ENCODE measurements at places on chromosomes 1 and 21. TPM values are rescaled to one million over a fixed set of nuclear protein-coding genes. Genes with fewer than 3 reads are reported as not detected.

The INKA2 gene
- total RNA-seq: 2.9 TPM

DNA sequence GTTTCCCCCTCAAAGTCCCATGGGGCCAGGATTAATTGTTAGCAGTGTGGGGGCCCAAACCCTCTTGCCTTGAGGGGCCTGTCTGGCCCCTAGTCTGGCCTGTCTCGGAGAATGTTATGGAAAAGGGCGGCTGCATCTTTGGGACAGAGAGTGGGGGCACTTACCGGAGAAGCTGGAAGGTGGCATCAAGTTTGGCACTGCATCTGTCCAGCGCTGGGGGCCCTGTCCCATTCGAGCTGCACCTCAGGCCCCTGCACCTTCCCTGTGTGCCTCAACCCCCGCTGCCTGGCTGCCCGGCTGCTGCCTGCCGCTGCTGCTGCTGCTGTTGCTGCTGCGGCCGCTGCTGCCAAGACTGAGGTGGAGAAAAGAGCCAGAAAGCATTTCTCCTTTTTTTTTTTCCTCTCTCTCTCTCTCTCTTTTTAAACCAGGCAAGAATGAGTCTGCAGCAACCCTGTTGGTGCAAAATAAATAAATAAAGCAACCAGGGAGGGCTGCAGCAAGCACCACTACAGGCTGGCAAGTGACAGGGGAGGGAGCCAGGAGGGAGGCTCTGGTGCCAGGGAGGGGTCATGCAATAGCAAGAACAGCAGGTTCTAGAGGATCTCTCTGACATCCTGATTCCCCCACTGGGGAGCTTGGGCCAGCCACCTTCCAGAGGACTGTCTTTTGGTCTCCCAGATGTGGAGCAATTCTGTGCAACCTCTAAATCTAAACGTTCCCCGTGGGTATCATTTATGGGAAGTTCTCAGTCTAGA lies at the start of gene LINGO4:
Gene LINGO4, minus strand, starts transcription at position 354 of the 755 bp plus-strand sequence. CDS start 2,715 bp downstream, outside the sequence.
- no peak for DNase-seq

GRCh38 chr1:54475946-54476516 lies 69.8 kb upstream of the SSBP3 start:
- DNase-seq: no peak

DNA sequence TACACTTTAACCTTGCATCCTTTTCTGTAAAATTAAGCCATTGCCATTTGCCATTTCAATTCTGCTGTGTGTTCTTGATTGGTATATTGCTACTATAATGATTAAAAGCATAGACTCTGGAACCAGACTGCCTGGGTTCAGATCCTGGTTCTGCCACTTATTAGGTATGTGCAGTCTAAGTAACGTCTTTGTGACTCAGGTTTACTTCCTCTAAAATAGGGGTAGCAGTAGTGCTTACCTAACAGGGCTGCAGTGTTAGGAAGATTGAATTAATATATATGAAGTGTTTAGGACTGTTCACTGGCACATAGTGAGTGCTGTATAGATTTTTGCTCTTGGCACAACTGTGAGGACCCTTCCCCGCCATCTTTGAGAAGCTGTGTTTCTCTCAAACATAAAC lies 4.4 kb downstream of the CDC42 start:
- no peak for DNase-seq

DNA sequence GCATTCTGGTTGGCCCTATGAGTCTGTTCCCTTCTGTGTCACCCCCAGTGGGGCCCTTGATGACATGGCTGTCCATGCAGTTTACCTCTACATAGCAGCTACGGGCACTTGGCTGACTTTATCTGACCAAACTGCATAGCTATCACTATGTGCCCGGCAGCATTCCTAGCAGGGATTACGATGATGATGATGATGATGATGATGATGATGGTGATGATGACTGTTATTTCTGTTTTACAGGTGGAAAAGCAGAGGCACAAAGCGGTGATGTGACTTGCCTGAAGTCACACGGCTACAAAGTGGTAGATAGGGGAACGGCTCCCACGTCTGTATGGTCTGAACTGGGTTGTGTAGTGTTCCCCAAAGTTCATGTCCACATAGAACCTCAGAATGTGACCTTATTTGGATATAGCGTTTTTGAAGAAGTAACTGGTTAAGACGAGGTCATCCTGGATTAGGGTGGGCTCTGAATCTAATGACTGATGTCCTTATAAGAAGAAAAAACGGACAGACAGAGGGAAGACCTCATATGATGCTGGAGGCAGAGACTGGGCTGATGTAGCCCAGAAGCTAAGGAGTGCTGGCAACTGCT lies 57.6 kb downstream of the RUNX1 start:
- DNase-seq: no peak

- peak; percentile 86 for DNase-seq
Observed at GRCh38 chr1:247357781-247358211, 26.1 kb upstream of the ZNF496 start.

GRCh38 chr1:200558866-200559459 lies 61.6 kb downstream of the KIF14 start:
- peak; percentile 53 for DNase-seq

GRCh38 chr1:116538544-116538943 lies 32.3 kb downstream of the CD58 start:
- DNase-seq: peak; percentile 90

- DNase-seq: no peak
Observed at GRCh38 chr1:191049781-191050180, 572.1 kb upstream of the BRINP3 start.

DNA sequence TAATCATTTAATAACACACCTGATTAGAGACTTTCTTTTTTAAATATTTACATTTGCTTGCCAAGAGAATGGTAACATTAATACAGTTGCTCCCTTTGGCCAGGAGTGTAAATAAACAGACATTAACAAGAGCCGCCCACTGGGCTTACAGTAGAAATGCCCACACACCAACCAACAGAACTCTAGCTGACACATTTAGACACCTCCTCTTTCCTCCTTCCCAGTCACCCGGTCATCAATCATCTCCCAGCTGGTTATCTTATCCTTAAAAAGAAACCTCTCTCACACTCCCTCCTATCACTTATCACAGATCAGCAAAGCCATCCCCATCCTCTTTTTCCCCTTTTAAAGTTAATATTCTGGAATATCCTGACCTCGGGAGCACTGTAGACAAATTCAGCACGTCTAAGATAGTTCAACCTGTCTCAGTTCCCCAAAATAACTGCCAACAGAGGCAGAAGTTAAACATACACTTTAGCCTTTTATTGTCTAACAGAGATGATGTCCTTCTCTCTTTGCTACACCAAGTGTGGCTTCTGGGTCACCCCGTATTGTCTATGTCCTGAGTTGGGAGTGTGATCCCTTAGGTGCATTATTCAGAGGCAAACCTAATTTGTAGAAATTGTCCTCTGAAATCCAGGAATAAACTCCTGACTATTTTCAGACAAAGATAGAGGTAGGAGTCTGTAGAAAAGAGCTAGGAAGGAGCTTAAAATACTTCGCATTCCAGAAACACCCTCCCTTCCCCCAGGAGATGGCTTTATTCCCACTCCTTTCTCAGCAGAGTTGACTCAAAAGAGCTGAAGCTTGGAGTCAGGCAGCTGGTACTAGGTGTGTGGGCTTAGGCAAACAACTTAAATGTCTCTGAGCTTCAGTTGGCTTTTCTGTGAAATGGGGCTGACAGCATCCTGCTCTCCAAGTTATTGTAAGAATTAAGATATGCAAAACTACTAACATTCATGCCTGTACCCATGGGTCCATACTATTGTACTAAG lies 8.8 kb downstream of the MYCL start:
- DNase-seq: peak; percentile 79
